ENCODE measurements at places on chromosomes 2 and 18.

DNA sequence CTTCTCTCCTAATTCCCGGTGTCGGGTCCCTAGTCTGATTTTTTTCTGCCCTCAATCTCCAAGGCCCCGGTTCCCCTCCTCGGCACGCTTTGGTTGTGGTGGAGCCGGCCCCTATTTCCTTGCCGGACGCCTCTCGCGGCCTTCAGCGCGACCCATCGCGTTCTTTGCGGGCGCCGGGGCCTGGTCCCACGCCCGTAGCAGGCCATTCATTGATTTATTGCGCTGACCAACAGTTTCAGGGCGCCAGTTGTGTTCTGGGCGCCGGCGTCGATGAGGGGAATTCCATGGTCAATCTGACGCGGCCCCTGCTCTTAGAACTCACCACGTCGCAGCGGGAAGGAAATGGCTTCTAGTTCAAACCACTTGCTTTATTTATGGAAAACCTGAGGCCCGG is 396 bp downstream of the CNOT9 start:
- peaks cover 29% of the 10 kb centered on the region for H3K4me1 ChIP-seq
- peak overlapping the region; percentile 96 for H3K27ac ChIP-seq
- no peak for DNase-seq
- H3K27me3 ChIP-seq: no peaks in the 10 kb centered on the region
- H3K36me3 ChIP-seq: peaks cover 2% of the 10 kb centered on the region

- peaks cover 7% of the 10 kb centered on the region for H3K4me1 ChIP-seq
- no peak for DNase-seq
- no peak overlapping the region for H3K27ac ChIP-seq
- no peaks in the 10 kb centered on the region for H3K36me3 ChIP-seq
- H3K4me3 ChIP-seq: no peak overlapping the region
These were observed 431 bp upstream of the CNRIP1 start for GRCh38 chr2:68320118-68320641.

- no peak overlapping the region for H3K27ac ChIP-seq
- peaks cover 6% of the 10 kb centered on the region for H3K27me3 ChIP-seq
- no peaks in the 10 kb centered on the region for H3K4me1 ChIP-seq
- no peaks in the 10 kb centered on the region for H3K36me3 ChIP-seq
- DNase-seq: no peak
- no peak overlapping the region for H3K4me3 ChIP-seq
These were observed 435.0 kb upstream of the SPRED2 start for GRCh38 chr2:65867446-65867845.

DNA sequence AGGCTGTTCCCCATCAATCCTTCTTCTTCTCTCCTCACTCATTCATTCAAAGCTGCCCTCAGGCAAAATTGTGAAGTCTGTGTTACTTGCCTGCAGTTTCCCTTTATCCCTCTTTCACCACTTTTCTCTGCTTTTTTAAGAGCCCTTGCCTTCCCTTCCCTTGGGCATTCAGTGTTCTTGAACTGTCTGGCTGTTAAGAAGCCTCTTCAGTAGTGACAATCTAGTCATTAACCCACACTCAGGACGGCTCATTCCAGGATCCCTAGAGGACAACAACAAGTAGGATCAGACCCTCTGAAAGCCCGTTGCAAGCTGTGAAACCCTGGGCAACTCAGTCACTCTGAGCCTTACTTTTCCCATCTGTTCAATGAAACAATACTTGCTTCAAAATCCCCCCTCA is 615.7 kb downstream of the EPHA4 start:
- H3K27me3 ChIP-seq: no peaks in the 10 kb centered on the region
- H3K4me1 ChIP-seq: no peaks in the 10 kb centered on the region
- no peak overlapping the region for H3K27ac ChIP-seq
- H3K36me3 ChIP-seq: no peaks in the 10 kb centered on the region
- DNase-seq: no peak

DNA sequence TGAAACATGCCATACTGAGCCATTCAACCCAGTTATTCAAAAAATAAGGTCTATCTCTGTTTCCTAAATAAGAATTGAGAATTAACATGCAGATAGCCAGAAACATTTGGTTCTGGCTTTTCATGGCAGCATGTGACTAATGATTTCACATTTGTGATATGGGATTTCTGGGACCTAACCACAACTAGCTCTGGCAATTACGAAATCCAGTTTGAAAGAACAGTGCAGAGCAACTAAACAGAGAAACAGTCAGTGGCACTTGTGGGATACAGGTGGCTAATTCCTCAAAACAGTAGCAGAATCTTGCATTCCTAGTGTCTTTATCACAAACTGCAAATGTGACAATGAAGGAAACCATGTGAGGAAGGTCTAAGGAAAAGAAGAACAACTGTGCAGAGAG is 637.8 kb upstream of the CHAC2 start:
- peak overlapping the region; percentile 51 for H3K27ac ChIP-seq
- H3K27me3 ChIP-seq: no peaks in the 10 kb centered on the region
- peak; percentile 65 for DNase-seq
- no peaks in the 10 kb centered on the region for H3K36me3 ChIP-seq
- peaks cover 28% of the 10 kb centered on the region for H3K4me1 ChIP-seq

DNA sequence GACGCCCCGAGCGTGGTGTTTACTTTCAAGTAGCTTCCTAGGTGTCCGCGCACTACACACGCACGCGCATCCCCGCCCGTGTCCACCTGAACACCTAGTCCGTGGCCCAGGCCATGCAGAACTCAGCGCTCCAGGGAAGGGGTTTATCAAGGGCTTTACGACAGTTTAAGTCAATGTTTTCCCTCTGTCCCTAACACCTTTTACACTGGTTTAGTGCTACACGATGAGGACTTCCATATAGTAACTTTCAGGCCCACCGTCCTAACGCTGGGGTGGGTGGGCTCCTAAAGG is 1.4 kb upstream of the BCL2 start:
- H3K27me3 ChIP-seq: peaks cover 10% of the 10 kb centered on the region
- H3K27ac ChIP-seq: peak overlapping the region; percentile 39
- no peak for DNase-seq
- H3K36me3 ChIP-seq: no peaks in the 10 kb centered on the region
- H3K4me1 ChIP-seq: peaks cover 20% of the 10 kb centered on the region

- peaks cover 13% of the 10 kb centered on the region for H3K4me1 ChIP-seq
- no peak for DNase-seq
- H3K4me3 ChIP-seq: no peak overlapping the region
These were observed 67.2 kb upstream of the OTOS start for GRCh38 chr2:240207661-240208060.

DNA sequence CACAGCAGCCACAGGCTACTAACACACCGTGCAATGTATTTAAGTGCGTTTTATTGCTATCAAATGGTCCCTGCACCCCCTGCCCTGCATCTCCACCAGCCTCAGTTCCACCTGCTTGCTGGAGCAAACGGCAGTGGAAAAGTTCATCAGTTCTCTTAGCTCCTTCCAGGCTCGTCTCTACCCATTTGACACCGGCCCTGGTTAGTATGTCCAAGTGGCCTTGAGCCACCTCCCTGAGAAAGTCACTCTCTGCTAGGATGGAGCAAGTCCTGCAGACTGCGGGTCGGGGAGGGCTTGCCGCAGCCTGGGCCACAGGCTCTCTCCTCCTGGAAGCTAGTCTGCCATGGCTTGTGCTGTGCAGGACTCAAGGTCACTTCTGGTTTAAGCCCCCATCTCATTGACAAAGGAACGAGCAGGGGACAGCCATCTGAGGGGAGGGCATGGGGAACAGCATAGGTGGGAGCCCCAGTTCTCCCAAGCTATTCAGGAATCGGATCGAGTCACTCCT is 74.9 kb downstream of the RHOB start:
- H3K27me3 ChIP-seq: no peaks in the 10 kb centered on the region
- H3K4me3 ChIP-seq: no peak overlapping the region
- H3K4me1 ChIP-seq: peaks cover 6% of the 10 kb centered on the region

GRCh38 chr18:11906926-11907874 is 917 bp downstream of the MPPE1 start:
- no peaks in the 10 kb centered on the region for H3K27me3 ChIP-seq
- peak overlapping the region; percentile 96 for H3K4me3 ChIP-seq
- peak overlapping the region; percentile 84 for H3K27ac ChIP-seq
- DNase-seq: no peak
- no peaks in the 10 kb centered on the region for H3K36me3 ChIP-seq

GRCh38 chr18:30915336-30915988 is 127.1 kb downstream of the DSC3 start:
- H3K27me3 ChIP-seq: no peaks in the 10 kb centered on the region
- no peaks in the 10 kb centered on the region for H3K36me3 ChIP-seq
- H3K4me3 ChIP-seq: no peak overlapping the region
- H3K27ac ChIP-seq: no peak overlapping the region
- H3K4me1 ChIP-seq: no peaks in the 10 kb centered on the region
- no peak for DNase-seq

DNA sequence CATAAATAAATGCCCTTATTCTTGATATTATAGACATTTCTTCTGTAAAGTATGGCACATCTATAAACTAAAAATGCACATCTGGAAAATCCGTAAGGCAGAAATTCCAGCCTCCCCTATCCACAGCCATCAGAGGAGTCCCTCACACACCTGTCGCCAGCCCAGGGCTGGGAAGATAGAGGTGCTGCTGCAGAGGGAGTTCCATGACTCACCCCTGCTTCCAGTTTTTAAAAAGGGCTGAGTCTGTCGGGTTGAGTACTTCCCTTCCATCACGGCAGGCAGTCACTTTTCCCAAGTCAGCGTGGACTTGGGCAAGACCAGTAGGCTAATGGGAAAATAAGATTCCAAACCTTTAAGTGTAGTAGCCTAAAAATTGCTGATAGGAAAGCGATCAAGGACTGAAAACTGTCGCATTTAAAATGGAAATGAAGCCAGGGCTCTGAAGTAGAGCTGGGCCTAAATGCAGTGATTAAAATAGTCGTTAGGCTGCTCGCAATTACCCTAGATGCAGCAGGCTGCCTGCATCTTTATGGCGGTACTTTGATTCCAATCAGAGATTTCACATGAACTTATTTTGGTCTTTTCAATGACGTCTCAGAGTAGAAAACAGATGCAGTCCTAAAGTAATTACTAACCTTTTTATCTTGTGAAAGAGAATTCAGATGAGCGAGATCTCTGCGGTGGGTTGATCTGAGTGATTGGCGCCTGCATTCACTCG is 280.5 kb downstream of the AGAP1 start:
- no peak overlapping the region for H3K27ac ChIP-seq
- H3K4me1 ChIP-seq: peaks cover 5% of the 10 kb centered on the region
- no peaks in the 10 kb centered on the region for H3K27me3 ChIP-seq
- H3K4me3 ChIP-seq: no peak overlapping the region
- no peak for DNase-seq
- peaks cover 5% of the 10 kb centered on the region for H3K36me3 ChIP-seq

DNA sequence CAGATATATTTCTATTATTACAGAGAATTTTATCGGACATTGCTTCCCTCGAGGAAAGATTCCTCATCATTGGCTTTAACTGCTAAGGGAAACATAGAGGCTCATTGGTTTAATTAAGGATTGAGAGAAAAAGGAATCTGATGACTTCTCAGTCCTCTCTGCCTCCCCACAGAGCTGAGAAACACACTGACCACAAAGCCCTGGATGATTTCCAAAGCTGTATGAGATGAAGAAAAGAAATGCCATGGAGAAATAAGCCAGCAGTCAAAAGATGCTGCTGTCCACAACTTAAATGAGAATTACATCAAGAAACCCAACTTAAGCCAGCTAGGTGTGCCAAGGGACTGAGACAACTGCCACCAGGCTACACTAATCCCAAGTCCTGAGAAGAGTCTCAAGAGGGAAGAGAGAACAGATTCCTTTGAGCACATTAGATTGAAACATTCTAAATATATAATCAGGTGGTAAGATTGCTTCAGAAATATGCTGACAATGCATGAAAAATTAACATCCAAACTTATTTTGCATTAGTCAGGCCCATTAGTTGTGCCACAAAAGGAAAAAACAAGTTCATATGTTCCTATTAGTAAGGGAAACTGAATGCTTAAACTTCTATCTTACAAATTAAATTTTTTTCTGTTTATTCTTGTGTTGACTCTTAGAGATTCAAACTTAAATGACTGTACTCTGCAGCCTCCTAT is 308.1 kb upstream of the CYRIA start:
- no peaks in the 10 kb centered on the region for H3K27me3 ChIP-seq
- H3K4me1 ChIP-seq: no peaks in the 10 kb centered on the region
- DNase-seq: no peak
- no peak overlapping the region for H3K27ac ChIP-seq

- no peaks in the 10 kb centered on the region for H3K4me1 ChIP-seq
- H3K27me3 ChIP-seq: no peaks in the 10 kb centered on the region
- no peak overlapping the region for H3K4me3 ChIP-seq
- peaks cover 2% of the 10 kb centered on the region for H3K36me3 ChIP-seq
- no peak for DNase-seq
These were observed 3.9 kb upstream of the HRH4 start for GRCh38 chr18:24456549-24456948.

GRCh38 chr2:3222636-3223035 is 155.0 kb downstream of the EIPR1 start:
- no peak for DNase-seq
- no peak overlapping the region for H3K4me3 ChIP-seq
- H3K27ac ChIP-seq: no peak overlapping the region
- H3K27me3 ChIP-seq: no peaks in the 10 kb centered on the region
- H3K36me3 ChIP-seq: no peaks in the 10 kb centered on the region
- H3K4me1 ChIP-seq: no peaks in the 10 kb centered on the region

- no peak overlapping the region for H3K27ac ChIP-seq
- peaks cover 21% of the 10 kb centered on the region for H3K4me1 ChIP-seq
- no peaks in the 10 kb centered on the region for H3K36me3 ChIP-seq
- no peak for DNase-seq
These were observed 883.2 kb upstream of the PIK3C3 start for GRCh38 chr18:41071826-41072225.

DNA sequence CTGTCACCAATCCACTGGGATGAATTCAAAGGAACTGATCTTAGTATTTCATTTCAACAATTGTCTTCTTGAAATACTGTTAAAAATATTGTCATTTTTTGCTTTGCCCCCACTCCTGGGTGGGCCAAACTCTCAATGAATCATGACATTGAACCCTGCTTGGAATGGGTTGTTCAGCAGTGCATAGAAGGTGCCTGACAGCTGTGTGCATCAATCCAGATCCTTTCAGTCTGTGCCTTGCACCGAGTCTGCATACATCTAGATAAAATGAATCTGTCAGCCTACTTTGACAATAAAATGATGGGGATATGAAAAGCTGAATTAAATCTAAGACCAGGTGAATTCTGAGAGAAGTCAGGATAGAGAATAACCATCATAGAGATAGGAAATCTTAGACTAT is 706.6 kb downstream of the CBLN2 start:
- H3K27me3 ChIP-seq: no peaks in the 10 kb centered on the region
- H3K4me1 ChIP-seq: no peaks in the 10 kb centered on the region
- no peak for DNase-seq

GRCh38 chr2:75523313-75524275 is 37.1 kb downstream of the EVA1A start:
- H3K27ac ChIP-seq: no peak overlapping the region
- no peak overlapping the region for H3K4me3 ChIP-seq
- no peaks in the 10 kb centered on the region for H3K27me3 ChIP-seq
- H3K4me1 ChIP-seq: peaks cover 54% of the 10 kb centered on the region
- no peaks in the 10 kb centered on the region for H3K36me3 ChIP-seq
- DNase-seq: peak; percentile 80

DNA sequence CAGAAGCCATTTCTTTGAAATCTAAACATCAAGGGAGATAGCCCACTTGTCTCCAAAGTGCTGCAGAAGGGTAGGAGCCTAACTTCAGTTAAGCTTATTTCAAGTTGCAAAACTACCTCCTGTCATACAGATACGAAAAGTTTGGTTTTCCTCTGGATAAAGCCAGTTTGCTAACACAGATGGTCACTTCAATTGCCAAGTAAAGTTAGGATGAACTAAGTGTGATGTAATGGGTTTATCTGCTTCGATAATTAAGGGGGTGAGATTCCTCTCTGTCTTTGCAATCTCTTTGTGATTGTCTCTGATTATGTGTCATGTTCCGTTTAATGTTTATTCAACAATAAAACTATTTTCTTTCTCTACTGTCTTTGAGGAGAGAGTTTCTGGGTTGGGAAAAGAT is 156.4 kb downstream of the SLC39A10 start:
- no peak overlapping the region for H3K27ac ChIP-seq
- H3K4me3 ChIP-seq: no peak overlapping the region
- no peak for DNase-seq
- no peaks in the 10 kb centered on the region for H3K4me1 ChIP-seq
- H3K27me3 ChIP-seq: no peaks in the 10 kb centered on the region
- H3K36me3 ChIP-seq: no peaks in the 10 kb centered on the region
